Stimulated activated CD8-positive, alpha-beta memory T cell treated with anti-CD3 and anti-CD28 coated beads, Interleukin-7, amount 100 ng/mL, for 48 hours (primary cell): ENCODE measurements at places on chromosomes 7 and 10.

DNA sequence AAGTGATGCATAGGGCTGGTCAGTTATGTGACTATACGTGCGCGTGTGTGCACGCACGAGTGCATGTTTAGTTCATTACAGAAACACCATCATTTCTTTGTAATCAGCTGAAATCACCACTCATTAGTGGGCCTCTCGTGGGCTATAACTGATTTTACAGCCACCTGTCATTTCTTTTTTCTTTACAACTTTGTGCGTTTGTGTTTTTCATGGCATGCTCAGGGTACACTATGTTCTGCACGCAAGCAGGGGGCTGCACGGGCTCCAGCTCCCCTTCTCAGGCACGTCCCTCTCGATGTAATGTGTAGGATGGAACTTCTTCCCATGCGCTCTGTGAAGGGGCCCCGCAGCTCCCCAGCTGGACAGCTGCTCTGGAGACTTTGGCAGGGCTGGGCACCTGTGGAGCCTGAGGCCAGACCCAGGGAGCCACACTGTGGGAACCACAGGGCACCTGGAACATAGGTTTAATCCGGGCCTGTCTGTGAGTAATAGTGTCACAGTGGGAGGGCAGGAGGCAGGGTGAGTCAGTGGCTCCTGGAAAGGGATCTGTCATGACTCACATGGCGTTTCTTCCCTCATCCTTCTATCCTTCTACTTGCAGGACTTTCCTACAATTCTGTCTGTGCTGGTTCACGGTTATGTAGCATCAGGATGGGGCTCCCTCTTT, 4.9 kb downstream of the GCK start:
- no peak for DNase-seq

GRCh38 chr7:103296901-103297836, at the start of gene PMPCB:
PMPCB (plus strand) TSS chr7:103297435; CDS start chr7:103297460, 25 bp downstream.
- DNase-seq, result peak; percentile 87

- DNase-seq, result no peak
Measured at GRCh38 chr10:4635388-4635787, 190.6 kb upstream of the AKR1E2 start.

GRCh38 chr7:156640949-156641485, 443 bp downstream of the RNF32 start:
- DNase-seq, result peak; percentile 50

GRCh38 chr10:27687326-27687725, 58.3 kb downstream of the MKX start:
- no peak for DNase-seq

DNA sequence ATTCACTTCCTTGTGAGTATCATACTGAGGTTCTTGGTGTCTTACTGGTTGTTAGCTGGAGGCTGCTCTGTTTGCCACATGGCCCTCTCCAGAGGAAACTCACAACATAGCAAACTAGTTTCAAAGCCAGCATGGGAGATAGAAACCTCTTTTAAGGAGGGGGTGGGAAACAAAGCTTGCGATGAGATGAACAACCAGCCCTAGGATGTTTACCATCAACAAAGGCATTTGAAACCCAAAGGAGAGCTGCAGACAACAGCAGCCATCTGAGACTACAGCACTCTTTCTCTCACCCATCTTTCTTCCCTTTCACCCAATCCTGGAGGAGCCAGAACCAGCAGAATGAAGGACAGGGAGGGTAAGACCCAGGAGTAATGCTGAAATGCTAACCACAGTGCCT, 182.1 kb downstream of the NEBL start:
- no peak for DNase-seq

DNA sequence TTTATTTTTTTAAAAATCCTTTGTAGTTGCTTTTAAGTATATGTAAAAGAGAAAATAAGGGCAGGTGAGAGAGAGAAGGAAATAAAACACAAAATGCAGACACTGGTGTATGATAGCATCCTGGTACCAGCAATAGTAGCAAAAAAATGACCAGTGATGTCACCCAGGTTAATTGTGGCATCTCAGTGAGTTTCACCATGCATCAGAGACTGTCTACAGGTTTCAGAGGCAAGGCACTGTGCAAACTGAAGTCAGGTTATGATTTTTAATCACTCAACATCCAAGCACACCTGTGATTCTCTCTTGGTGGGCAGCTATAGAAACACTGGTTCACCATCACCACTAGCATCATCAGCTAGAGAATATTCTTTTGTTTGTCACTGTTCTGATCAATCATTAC, 509.3 kb downstream of the SORCS1 start:
- no peak for DNase-seq

- DNase-seq, result no peak
Measured at GRCh38 chr7:28434510-28434909, 22.2 kb downstream of the CREB5 start.

GRCh38 chr10:100747456-100748230, 2.3 kb downstream of the PAX2 start:
- DNase-seq, result no peak

DNA sequence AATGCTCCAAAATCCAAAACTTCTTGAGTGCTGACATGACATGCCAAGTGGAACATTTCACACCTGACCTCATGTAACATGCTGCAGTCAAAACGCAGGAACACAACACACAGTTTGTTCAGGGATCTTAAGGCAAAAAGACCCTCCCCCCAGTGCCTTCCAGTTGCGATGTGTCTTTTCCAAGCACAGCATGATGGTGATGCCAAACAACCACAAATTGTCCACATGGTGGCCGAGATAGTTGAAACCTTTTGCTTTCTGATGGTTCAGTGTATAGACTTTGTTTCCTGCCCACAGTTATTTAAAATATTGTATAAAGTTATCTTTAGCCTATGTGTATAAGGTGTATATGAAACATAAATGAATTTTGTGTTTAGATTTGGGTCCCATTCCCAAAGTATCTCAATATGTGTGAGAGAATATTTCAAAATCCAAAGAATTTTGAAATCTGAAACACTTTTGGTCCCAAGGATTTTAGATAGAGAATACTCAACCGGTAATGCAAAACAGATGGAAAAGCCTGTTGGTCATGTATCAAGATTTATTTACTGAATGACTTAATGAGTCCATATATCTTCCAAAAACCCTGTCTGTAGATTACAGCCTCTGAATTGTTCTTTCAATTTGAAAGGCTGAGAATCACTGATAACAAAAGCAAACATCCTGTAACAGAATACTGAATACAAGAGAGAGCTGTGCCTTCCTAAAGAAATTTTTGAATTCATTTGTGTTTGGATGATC, 93.4 kb upstream of the OIT3 start:
- no peak for DNase-seq

DNA sequence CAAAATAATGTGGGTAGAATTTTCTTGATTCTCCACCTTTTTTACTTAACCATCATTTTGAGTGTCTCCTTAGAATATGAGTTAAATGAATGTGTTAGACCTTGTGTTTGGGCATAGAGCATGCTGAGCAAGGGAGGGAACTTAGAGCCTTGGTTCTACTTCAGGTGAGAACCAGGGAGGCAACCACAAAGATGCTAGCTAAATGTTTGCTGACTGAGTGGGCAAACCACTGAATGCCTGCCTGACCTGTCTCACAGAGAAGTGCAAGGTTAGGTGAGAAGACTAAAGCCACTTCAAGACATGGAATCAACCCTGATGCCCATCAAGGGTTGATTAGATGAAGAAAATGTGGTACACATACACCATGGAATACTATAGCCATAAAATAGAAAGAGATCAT, 242.6 kb upstream of the ZNF32 start:
- DNase-seq, result no peak

DNA sequence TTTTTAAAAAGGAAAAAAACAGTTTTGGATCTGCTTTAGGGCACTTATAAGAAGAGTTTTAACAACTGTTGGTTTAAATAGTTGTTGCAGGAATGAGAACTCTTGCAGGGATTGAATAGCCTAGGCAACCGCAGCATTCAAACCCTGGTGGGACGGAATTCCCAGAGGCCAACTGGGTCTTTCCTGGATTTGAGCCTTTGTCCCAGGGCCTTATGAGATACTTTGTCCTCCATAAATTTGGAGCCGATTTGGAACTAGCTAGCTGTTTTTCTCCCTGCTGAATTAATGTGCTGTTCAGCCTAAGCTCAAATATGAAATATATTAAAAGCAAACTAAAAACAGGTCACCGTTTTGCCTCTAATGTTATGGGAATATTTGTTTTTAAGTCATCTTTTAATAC, 109.6 kb downstream of the LRMDA start:
- DNase-seq, result no peak

DNA sequence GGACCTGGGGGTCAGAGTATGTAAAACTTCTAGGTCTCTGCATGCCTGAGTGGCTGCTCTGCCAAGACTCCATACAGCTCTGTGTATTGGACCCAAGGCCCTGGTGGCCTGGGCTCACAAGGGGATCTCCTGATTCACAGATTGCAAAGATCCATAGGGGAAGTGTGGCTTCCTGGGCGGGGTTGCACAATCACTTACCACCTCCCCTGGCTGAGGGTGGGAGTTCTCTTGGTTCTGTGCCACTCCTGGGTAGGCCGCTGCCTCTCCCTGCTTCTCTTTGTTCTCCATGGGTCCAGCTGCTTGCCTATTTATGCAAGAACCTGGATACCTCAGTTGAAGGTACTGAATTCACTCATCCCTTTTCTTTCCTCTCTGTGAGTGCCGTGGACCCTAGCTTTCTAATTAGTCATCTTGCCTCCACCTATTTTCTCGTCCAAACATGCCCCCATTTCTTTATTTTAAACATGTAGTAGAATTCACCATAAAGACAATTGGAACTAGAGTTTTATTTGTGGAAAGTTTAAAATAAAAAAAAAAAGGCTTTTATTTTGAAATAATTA, 18.5 kb upstream of the AGR3 start:
- no peak for DNase-seq

GRCh38 chr10:29585488-29585976, 49.2 kb downstream of the SVIL start:
- DNase-seq, result no peak

DNA sequence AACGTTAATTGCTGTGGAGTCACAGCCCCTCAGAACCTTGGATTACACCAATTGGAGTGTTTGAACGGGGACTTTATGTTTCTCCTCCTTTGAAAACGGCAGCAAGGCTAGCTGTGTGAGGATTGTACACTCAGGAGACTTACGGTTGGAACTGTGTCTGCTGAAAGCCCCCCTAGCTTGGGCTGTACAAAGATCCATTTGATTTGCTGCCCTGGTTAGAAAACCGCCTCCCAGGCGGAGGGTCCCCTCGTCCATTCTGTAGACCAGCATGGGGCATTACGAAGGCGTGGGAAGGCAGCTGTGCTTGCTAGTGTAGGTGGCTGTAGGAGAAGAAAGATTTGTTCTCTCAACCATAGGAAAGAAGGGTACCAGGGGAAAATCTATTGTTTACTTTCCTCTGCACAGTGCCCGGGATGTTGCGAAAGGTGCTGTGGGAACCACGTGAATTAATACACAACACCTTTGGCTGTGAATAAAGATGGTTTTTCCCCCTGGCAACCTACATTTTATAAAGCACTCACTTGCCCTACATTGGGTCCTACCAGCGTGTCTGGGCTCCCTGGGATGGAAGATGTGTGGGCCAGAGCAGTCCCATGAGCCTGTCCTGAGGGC, 73.4 kb upstream of the BTBD16 start:
- DNase-seq, result no peak

DNA sequence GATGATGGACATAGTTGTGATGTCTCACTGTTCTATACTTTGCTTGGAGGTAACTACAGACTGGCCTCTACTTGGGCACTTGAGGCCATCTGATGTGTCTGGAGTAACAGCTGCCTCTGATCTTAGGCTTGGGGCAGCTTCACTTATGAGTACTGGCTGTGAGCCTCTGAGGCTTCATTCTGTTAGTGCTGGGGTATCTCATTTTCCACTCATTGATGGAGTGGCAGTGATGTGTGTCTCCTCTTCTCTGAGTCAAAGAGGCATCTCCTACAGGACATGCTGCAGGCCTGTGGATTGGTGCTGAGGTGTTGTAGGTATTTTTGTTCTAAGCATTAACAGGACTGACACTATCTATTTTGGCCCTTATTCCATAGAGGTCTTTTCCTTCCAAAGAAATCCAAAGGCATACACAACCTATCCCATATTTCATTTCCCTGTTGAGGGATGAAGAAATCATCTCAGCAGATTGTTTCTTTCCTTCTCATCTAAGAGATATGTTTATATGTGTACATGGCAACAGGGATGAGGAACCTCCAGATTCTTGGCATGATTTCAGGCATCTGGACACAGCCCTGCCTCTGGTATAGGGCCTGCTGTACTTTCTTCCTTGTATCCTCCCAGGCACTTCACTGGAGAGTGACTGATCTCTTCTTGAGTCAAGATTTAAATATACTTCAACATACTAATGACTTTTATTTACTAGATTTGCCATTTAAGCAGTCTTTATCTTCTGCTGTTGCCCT, 65.7 kb upstream of the NOBOX start:
- DNase-seq, result no peak

DNA sequence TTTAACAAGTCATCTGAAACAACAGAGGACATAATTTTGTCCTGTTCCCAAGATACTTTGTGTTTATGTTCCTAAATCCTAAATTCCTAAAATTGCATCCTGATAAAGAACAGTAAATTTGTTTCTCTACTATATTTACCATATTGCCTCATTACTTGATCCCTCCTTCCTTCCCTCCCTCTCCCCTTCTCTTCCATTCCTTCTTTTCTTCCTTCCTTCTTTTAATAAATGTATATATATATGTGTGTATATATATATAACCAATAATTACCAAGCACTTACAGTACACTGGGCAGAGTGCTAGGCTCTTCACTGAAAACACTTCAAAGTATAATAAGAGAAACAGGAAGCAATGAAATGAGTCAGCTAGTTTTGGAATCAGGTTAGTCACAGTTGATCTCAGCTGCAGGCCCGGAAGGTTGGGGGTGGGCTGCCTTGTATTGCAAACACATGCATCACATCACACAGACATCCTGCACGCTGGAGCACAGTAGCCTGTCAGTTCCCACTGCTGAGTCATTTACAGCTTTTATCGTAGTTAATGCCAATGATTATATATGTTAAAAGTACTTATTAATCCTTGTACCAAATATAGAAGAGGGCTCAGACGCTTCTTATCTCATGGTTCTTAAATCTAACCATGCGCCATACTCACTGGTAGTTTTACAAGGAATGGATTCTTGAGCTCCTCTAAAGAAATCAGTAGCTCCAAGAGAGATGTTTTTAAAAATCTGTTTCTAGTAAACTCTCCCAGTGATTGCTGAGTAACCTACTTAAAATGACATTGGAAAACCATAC, 551.7 kb downstream of the GRM8 start:
- peak; percentile 57 for DNase-seq

GRCh38 chr7:115782696-115783490, 247.7 kb downstream of the TFEC start:
- DNase-seq, result no peak
